ENCODE measurements at places on chromosomes 6 and 20.

DNA sequence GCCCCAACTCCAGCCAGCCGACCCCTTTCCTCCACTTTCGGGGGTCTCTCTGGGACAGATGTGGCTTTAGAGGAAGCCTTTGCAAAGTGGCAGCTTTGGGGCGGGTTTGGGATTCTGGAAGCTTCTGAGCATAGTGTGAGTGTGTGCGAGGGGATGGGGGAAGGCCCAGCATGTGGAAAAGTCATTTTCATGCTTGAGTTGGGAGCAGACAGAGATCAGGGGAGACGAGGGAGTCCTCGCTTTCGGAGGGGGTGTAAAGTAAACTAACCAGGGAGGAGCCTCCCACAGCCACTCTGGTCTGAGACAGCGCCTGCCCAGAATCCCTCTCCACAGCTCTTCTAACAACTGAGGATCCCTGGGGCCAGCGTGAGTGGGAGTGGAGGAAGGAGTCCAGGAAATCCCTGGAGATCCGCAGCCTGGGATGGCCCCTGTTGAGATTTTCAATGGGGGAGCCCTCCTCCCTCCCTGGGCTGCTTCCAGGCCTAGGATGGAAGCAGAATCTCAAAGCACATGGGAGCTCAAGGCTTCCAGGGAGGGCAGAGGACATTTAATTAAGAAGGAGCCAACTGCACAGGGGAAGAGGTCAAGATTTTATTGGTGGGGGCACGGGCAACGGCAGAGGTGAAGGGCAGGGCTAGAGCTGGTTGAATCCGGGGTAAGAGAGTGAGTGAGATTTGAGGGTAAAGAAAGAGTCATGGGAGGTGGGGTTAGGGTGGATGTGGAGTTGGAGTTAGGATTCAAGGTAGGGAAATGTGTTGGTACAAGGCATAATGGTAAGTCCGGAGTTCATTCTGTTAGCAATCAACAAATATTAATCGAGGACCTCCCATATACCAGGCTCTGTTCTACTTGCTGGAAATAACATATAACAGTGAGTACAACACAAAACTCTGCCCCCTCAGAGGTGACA is 102.3 kb upstream of the FOXP4 start:
- no peak for DNase-seq

DNA sequence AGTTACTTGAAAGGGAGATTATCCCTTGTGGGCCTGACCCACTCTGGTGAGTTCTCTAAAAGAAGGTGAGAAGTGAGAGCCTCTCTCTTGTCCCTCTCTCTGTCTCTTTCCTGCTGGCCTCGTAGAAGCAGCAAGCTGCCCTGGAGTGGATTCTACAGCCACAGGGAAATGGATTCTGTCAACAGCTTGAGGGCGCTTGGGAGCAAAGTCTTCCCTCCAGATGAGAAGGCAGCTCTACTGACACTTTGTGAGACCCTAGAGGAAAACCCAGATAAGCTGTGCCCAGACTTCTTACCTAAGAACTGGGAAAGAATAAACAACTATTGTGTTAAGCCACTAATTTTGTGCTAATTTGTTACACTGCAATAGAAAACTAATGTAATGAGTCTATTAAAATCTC is 39.9 kb downstream of the ANKRD60 start:
- no peak for DNase-seq

- DNase-seq: no peak
Measured at GRCh38 chr20:61861054-61861841, 204.4 kb downstream of the TAF4 start.

- no peak for DNase-seq
Measured at GRCh38 chr6:52162940-52163908, 23.0 kb upstream of the IL17A start.

DNA sequence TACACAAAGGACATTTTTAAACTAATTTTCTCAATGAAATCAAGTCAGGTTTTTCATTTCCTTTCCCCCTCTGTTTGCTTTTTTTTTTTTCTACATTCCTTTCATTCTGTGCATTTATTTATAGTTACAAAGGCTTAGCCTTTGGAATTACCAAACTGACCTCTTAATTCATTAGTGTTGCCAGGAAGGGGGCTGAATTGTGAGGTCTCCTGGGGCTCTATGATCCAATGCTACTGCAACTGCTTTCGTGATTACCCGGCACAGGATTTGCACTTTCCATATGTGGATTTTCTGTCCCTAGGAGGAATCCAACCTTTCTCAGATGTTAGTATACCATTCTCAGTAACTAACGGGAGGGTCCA is 35.3 kb downstream of the NEDD9 start:
- no peak for DNase-seq

GRCh38 chr20:25273046-25273445 is 25.2 kb downstream of the PYGB start:
- DNase-seq: no peak

DNA sequence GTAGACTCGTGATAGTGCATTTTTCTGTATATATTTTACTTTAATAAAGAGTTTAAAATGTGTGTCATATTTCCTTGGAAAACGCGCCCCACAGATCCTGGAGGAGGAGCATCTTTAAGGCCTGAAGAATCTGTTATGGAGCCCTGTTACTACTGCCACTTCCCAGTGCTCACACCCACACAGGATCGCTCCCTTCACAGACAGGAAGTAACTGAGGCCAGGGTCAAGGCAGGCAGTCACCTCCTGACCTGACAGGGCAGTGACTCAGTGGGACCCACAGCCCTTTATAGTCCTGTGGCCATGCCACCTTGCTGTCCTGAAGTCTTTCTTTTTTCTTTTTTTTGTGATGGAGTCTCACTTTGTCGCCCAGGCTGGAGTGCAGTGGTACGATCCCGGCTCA is 9.0 kb downstream of the RRBP1 start:
- DNase-seq: no peak

DNA sequence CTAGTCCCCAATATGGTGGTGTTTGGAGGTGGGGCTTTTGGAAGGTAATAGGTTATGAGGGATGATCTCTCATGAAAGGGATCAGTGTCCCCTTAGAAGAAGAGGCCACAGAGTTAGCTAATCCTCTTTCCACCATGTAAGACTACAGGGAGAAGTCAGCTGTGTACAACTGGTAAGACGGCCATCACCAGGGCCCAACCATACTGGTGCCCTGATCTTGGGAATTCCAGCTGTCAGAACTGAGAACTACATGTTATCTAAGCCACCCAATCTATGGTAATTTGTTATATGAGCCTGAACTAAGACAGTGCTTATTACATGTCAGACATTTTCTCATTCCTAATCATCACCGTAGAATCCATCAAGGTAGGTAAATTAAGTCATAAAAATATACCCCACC is 77.7 kb upstream of the ZNF217 start:
- DNase-seq: no peak

DNA sequence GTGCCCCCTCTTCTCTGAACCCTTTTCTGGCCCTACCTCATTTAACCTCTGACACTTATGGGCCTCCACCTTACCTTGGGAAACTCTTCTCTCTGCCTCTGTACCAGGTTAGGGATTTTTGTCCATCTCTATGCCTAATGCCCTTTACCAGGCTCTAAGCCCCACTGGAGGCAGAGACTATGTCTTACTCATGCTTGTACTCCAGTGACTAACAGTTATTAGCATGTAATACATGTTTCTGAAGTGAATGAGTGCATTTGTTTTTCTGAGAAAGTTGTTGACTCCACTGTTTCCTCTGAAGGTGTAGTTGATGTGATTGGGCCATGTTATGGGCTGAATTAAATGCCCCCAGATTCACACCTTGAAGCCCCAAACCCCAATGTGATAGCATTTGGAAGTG is 234.3 kb downstream of the PACRG start:
- no peak for DNase-seq

- no peak for DNase-seq
Measured at GRCh38 chr6:39439342-39440038, 117.0 kb upstream of the KCNK16 start.

- no peak for DNase-seq
Measured at GRCh38 chr20:58420798-58421496, 31.9 kb downstream of the VAPB start.

- no peak for DNase-seq
Measured at GRCh38 chr6:90293319-90293953, 3.2 kb downstream of the BACH2 start.

DNA sequence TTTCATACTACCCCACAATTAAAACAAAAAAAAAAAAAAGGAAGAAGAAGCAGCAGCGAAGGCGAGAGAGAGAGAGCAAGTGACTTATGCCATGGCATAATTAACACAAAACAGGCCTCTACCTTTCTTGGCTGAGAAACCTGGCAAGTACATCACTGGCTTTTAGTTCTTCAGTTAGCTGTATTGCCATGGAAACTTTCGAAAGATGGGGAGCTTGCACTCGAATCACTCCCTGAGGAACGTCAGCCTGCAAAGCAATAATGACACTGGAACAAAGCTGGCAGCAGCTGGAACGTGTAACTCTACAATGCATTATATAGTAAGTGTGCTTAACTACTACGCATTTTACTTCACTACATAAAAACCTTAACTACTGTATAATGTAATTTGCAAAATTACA is 126.1 kb downstream of the ARHGAP18 start:
- no peak for DNase-seq

DNA sequence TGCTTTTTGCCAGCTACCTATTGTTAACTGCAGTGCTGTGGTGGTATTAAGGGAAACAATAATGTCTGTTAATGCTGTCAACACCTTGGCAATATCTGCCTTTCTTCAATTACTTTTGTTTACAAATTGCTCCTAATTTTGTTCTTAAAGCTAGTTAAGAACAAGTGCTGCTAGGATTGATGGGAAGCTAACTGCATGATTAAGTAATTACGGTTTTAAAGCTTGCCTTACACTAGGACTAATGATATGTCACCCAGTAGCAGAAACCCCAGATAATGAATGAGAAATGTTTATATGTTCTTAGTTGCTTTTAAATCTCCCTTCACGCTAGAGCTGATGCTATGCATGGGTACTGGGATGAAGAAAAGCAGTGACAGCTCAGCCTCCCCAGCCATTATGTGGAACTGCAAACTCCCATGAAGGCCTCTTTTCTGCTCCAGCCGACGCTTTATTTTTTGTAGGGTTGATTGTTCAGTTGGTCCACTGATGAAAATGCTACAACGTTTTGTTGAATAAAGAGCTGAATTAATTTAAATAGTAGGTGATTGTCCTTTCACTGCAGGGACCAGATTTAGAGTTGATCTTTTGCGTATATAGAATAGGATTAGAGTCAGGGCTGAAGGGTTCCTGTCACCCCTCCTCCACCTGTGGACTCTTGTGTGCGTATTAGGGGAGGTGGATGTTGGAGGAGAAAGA is 610.5 kb downstream of the TFAP2B start:
- no peak for DNase-seq

- DNase-seq: no peak
Measured at GRCh38 chr6:149153693-149154092, 163.8 kb upstream of the TAB2 start.

DNA sequence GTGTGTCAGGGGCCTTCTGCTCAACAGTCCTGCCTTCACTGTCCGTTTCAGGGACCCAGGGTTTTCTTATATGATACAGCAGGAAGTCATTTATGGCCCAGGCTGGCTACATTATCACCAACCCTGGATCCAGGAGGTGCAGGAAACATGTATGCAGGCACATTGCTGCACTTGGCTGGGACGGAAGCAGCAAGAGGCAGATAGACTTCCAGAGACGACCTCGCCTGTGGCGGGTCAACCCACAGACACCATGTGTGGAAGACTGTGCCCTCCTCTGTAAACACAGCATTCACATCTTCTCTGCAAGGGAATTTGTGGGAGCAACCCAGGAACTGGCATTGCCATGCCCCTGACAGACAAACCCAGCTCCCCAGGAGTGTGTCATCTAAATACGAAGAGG is 43.7 kb downstream of the TBC1D7 start:
- no peak for DNase-seq

- DNase-seq: no peak
Measured at GRCh38 chr6:128641703-128642102, 121.3 kb upstream of the PTPRK start.

- no peak for DNase-seq
Measured at GRCh38 chr6:90729057-90729456, 142.2 kb upstream of the MAP3K7 start.

GRCh38 chr20:45927071-45927878 is 7.2 kb upstream of the PCIF1 start:
- DNase-seq: no peak

GRCh38 chr6:157236040-157236725 is 87.1 kb downstream of the TMEM242 start:
- no peak for DNase-seq

DNA sequence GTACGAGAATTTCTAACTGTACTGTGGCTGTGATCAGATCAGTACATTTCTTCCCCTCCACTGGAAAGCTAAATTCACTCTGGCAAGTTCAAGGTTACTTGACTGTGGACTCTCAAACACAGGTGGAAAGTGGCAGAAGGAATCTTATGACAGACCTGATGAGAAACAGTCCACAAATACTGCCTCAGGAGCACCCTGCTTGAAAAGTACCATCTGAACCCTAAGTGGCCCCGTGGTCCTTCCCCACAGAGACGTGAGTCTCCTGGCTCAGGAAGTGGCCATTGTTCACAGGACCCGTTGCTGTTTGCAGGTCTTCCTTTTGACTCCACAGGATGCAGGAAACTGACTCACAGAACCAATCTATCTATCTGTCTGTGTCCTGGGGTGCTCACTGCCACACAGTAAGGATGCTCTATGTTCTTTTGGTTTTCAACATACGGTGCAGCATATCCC is 47.5 kb upstream of the NHSL1 start:
- DNase-seq: no peak

- DNase-seq: no peak
Measured at GRCh38 chr6:121917834-121918559, 481.5 kb upstream of the HSF2 start.

- DNase-seq: no peak
Measured at GRCh38 chr6:138943089-138943625, 44.9 kb downstream of the REPS1 start.

DNA sequence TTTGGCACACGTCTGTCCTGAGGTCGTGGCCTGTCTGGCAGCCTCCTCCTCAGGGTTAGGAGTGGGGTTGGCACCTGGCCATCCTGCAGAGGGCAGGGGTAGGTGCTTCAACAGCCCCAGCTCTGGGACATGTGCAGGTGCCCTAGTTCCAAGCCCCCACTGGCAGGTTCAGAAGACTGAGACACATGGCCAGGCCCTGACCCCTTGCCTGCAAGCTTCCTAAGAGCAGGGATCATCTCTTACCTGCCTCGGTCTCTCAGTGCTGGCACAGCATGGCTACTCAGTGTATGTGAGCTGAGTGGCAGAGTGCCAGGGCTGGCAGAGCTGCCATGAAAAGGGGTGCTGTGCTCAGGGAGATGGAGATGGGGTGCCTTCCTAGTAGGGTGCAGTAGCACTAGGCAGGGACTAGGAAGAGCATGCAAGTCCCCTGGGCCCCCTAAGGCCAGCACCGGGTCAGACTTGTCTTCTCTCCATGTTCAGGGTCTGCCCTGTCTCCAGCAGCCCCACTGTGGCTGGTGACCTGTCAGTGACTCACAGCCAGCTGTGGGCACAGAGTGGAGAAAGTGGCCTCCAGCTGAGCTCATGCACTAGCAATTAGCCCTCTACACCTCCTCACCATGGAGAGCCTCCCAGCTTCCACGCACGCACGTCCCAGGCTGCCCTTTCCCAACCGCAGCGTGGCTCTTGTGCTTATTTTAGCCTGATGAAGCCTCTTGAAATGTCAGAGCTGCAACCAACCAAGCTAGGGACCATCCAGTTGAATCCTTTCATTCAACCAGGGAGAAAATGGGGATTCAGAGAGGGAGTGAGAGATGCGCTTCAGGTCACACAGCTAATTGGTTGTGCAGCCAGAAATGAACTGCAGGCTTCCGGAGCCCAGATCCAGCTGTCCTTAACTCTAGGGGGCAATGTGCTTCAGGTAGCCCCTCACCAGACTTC is 116.6 kb downstream of the MRPL14 start:
- no peak for DNase-seq

GRCh38 chr6:101439790-101440189 is 46.3 kb downstream of the GRIK2 start:
- DNase-seq: no peak

Measured in stimulated activated naive B cell treated with anti-CD40 and anti-IgM and Interleukin-4, amounts not matched to agents 10 μg/mL and 1 μg/mL and 100 μg/mL, for 72 hours (primary cell).